ENCODE measurements at places on chromosomes 2 and 18.

GRCh38 chr2:2286592-2286991 is 44.5 kb downstream of the MYT1L start:
- no peak for DNase-seq

GRCh38 chr2:161905389-161906046 is 168.5 kb downstream of the DPP4 start:
- peak; percentile 3 for DNase-seq

DNA sequence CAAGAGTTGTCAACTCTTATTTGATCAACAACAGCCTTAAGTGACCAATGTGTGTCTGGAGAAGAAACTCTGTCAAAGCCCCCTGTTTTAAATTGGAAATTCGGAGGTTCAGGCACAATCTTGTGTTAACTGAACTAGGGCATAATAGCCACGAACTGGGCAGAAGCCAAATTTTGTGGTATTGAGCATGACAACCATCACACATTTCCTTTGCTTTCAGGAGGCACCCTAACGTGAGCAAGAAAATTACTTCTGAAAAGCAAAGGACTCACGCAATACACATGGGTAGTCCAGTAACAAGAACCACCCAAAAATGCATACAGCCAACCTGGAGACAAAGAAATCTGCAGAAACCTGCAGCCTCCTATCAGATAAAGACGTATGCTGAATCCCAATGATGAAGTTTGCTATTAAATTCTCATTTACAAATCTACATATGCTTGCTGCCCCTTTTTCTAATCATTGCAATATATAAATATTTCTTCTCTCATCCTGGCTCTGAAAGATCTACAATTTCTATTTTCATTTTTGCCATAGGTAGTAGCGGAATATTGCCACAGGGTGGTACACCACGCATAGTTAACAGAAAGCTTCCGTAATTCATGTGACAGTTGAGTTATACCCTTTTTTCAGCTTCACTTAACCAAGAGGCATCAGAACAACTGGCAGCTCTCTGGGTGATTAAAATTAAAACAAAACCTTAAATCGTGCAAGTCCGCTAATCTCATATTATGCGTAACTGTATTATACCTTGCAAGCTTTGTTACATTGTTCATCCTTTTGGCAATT is 495.8 kb downstream of the NRXN1 start:
- peak; percentile 41 for DNase-seq

GRCh38 chr2:33267756-33268155 is 208.7 kb upstream of the RASGRP3 start:
- peak; percentile 31 for DNase-seq

DNA sequence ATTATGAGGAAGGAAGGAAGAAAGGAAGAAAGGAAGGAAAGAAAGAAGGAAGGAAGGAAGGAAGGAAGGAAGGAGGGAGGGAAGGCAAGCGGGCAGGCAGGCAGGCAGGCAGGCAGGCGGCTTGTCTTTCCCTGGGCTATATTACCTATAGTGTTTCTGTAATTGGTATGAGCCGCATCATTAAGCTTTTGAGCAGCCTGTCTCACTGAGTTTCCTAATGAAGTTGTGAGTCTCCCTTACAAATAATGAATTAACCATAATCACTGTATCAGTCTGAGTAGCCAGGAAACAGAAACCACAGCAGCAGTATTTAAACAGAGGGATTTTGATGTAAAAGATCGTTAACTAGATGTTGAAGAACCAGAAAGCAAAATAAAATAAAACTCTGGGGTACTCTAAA is 11.8 kb upstream of the SULT1C3 start:
- no peak for DNase-seq

DNA sequence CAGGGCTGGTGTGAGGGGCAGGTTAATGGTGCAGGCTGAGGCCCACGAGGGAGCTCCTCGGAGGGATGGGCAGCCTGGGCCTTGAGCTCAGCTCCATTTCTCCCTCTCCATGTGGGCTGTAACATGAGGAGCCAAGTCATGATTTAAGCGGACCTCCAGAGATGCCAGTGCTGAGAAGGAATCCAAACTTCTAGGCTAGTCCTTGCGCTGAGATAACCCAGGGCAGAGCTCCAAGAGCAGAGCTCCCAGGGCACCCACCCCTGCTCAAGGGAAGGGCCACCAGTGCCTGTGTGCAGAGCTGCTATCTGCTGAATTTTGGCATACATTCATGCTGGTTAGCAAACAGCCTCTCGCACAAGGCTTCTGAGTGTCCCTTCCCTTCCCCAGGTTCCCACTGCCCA is 95.1 kb downstream of the MRO start:
- peak; percentile 6 for DNase-seq

GRCh38 chr2:189631849-189632248 is 29.4 kb upstream of the ASNSD1 start:
- no peak for DNase-seq

- no peak for DNase-seq
Measured at GRCh38 chr2:96113367-96113677, 3.0 kb downstream of the ADRA2B start.

GRCh38 chr2:810397-810796 is 133.2 kb upstream of the TMEM18 start:
- no peak for DNase-seq

DNA sequence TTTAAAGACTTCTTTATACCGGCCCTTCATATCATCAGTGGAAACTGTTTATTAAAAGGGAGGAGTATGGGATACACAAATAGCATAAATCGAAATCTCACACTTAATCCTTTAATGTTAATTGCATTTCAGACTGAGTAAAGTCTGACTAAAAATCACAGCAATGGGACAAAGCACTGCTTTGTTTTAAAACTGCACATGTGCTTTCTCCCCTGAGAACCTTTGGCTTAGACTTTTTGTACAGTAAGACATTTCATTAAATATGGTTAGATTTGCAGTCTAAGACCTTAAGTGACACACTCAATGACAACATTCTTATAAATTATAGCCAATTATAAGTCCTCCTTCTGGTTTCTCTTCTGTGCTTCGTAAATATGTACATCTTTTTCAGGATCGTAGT is 12.5 kb downstream of the METTL21A start:
- DNase-seq, result no peak

GRCh38 chr2:239146011-239146641 is 254.7 kb downstream of the HDAC4 start:
- DNase-seq, result no peak

- no peak for DNase-seq
Measured at GRCh38 chr2:225366731-225367130, 32.8 kb upstream of the NYAP2 start.

DNA sequence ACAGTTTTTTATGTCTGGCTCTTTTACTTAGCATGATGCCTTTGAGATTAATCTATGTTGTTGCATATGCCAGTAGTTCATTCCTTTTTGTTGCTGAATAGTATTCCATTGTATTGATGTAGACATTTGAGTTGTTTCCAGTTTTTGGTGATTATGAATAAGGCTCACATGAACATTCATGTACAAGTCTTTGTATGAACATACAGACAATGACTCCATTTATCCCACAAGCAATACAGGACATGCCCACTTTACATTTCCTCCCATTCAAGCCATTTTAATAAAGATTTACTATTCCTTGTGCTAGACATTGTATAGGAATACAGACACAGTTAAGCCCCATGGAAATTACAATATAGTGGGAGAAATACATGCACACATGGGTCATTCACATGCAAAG is 118.0 kb downstream of the TRIM43 start:
- DNase-seq, result no peak

GRCh38 chr2:150376553-150377335 is 110.7 kb downstream of the RND3 start:
- peak; percentile 49 for DNase-seq

GRCh38 chr18:449374-449773 is 51.1 kb downstream of the COLEC12 start:
- DNase-seq, result no peak

- no peak for DNase-seq
Measured at GRCh38 chr18:13328213-13328612, 109.7 kb downstream of the LDLRAD4 start.

DNA sequence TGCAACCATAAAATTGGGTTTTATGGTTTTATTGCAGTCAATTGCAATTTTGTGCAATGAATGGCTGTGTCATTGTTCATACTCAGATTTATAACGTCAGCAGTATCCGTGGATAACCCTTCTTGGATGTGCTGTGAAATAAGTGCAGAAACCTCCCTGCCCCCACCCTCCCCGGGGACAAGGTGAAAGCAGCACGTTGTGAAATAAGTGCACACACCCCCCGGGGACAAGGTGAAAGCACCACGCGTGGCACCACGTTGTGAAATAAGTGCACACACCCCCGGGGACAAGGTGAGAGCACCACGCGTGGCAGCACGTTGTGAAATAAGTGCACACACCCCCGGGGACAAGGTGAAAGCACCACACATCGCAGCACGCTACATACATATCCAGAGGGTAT is 93.6 kb upstream of the NFATC1 start:
- no peak for DNase-seq

DNA sequence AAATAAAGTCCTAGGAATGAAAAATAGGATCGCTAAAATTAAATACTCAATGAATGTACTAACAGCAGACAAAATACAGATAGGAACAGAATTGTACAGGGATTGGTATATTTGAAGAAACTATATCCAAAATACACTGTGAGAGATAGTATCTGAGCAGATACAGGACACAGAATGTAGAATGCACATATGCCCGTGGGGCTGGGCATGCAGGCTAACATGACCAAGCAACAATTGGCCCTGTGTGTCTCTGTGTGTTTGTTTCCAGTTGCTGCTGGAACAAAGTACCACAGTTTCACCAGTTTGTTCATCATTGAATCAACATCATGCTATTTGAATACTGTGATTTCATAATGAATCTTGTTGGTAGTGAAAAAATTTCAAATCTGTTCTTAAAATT is 127.6 kb downstream of the PMAIP1 start:
- DNase-seq, result no peak

GRCh38 chr2:27581417-27582128 is 1.3 kb upstream of the ZNF512 start:
- no peak for DNase-seq

DNA sequence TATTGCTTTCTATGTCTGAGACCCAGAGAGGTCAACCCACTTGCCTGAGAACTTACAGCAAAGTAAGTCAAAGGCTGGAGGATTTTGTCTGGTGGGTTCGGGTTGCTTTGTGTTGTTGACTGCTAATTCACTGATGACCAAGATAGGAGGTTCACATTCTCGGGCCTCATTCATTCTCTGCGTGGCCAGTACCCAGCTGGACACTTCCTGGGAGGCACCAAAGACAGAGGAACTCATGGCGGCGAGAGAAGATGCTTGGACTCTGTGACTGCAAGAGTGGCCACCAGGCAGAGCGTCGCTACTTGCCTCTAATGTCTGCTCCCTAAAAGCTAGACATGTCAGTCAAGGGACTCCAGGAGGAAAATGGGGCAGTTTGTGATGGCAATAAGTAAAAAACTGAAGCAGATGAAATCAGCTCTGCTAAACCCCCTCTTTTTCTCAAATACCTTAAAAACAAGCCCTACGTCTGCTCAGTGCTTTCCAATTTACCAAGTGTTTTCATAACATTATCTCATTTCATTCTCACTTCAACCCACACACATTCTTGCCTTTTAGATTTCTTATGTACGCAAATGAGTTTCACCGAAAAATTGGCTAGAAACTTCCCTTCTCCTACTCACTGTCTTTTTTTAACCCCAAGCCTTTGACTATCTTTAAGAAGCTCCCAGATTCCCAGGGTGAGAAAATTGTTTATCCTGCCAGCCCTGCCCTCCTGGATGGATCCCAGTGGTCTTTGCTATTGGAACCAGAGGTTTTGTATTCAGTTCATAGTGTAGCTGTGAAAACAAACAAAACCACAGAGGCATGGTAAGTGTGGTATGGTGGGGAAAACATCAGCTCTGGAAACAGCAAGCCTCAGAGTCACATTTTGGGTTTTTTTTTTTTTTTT is 4.9 kb upstream of the LBH start:
- DNase-seq, result peak; percentile 85
